NCI-H526 treated with DMSO at 0.1 percent for 48 hours (cell line): ENCODE measurements at places on chromosomes 12 and 14.
A peak's percentile ranks its signal among the peaks of the same experiment; 100 is the strongest.

DNA sequence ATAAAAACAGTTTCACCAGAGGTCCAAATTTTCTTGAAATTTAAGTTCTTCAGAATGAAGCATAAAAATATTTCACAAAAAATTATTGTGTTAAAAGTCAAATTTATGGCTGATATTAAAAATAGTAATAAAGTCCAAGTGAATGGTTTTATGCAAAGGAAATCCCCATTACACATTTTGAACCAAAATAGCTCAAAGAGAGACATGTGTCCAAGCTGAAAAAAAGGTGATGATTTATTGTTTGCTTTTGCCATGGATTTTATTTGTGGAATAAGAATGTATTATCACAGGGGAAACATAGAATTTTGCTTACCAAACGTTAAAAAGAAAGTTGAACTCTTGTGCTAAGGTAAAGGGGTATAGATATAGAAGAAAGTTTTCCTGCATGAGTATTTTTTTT, 4.6 kb downstream of the FOXG1 start:
- DNase-seq, result no peak

DNA sequence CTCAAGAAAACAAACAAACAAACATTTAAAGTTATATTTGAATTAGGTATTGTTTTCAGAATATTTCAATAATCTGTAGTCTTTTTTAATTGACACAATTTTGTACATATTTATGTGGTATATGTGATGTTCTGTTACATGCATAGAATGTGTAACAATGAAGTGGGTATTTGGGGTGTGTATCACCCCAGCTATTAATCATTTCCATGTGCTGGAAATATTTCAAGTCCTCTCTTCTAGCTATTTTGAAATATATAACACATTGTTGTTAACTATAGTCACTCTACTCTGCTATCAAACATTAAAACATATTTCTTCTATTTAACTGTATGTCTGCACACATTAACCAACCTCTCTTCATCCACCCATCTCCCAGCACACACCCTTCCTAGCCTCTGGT, 32.0 kb upstream of the SIX1 start:
- DNase-seq, result no peak

- DNase-seq, result no peak
Observed at GRCh38 chr14:33349871-33350270, 411.2 kb downstream of the NPAS3 start.

- DNase-seq, result no peak
Observed at GRCh38 chr12:23684121-23684520, 265.3 kb downstream of the SOX5 start.

DNA sequence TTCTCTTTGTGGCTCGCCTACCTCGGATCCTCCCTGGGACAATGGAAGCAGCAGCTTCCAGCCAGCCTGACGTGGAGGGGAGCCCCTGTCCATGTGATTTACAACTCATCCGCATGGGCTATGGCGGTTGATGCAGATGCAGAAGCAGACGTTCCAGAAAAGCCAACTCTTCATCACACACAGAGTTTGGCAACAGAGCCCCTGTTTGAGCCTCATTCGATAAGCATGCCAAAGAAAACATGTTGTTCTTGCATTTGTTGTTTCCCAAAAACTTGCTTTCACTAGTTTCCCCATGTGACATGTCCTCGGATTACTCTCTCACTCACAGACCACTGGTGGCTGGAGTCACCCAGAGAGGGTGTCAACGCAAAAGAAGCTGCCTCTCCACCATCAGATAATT, 16.4 kb upstream of the TC2N start:
- no peak for DNase-seq

- DNase-seq, result no peak
Observed at GRCh38 chr14:60621386-60621785, 27.9 kb downstream of the SIX1 start.

DNA sequence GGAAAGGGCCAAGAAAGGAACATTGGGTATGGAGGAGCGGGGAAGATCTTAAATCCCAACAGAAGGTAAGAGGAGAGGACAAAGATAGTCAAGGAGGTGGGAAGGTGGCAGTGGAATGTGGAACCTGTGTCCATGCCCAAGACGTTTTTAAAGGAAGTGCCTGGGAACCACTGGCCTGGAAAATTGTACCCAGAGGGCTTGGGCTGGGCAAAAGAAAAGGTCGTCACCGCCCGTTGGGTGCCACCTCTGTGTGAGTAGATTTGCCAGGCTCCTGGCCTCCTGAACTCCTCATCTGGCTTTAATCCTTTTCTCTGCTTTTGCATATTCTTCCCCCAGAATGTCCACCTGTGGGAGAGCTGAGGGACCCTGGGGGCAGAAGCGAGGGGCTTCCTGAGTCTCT, 32.6 kb downstream of the JDP2 start:
- DNase-seq, result no peak

- peak; percentile 5 for DNase-seq
Observed at GRCh38 chr12:85825746-85826145, 10.5 kb downstream of the RASSF9 start.

GRCh38 chr12:42338280-42338679, 12.3 kb downstream of the PPHLN1 start:
- DNase-seq, result no peak

GRCh38 chr12:6074979-6075585, 49.4 kb downstream of the VWF start:
- no peak for DNase-seq

DNA sequence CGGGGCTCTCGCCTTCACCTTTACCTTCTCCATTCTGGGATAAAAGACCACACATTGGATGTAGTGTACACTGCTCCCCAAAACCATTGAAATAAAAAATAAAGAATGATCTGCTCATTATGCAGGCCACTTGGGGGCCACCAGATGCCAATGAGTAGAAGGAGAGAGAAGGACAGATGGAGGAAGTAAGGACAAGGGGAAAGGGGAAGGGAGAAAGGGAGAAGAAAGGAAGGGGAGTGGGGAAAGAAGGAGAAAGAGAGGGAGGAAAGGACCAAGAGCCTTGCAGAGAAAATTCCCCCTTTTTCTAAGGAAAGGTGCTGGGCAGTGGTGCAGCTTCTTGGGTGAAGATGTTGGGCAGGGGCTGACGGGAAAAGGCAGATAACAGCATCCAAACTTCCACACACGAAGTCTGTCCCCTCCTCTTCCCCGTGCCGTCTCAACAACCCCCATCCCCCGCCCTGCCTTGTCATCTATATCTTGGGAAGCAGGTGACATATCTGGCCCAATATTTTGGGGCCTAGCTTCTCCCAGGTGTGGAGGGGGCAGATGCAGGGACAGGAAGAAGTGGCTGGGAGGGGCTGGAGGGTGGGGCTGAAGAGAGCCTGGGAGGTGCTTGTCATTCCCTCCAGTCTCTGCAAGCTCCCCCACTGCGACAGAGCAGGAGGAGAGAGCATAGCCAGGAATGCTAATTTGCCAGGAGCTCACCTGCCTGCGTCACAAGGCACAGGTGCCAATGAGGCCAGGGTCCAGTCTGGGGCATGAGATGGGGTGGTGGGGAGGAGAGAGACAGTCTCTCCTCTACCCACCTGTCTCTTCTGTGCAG, 107.5 kb downstream of the SINHCAF start:
- no peak for DNase-seq

- DNase-seq, result peak; percentile 83
Observed at GRCh38 chr14:68986926-68987652, 8.0 kb upstream of the ACTN1 start.

- no peak for DNase-seq
Observed at GRCh38 chr12:28709986-28710685, 438.9 kb upstream of the FAR2 start.
